ENCODE measurements at places on chromosomes 7 and 10. TPM values are rescaled to one million over a fixed set of nuclear protein-coding genes. Genes with fewer than 3 reads are reported as not detected.

C10orf67 gene
- total RNA-seq: not detected

ZNRF2 gene
- total RNA-seq: 13.6 TPM

SPDYE6 gene
- not detected for total RNA-seq

ASCC1 gene
- total RNA-seq: 47.3 TPM

KCNH2 gene
- total RNA-seq: 0.58 TPM

COMMD3 gene
- total RNA-seq: 44.9 TPM
